ENCODE measurements at places on chromosomes 3 and 15.

DNA sequence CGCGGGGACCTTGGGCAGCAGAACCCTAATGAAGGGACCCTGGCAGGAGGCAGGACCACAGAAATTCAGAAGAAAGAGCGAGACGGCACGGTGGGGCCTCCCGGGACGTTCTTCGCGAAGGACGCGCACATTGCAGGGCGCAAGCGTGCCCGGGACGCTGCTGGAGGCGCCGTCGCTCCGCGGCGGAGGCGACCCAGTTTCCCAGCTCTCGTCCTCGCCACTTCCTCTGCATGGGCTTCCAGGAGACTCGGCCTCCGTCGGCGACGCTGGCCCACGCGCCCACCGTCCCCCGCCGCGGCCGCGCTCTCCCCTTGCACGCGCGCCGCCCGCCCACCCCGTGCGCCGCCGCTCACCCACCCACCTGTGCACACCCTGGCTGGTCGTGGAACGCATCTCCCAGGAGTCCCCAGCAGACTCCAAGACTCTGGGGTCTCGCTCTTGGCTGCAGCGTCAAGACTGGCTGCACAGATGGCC lies 31.8 kb upstream of the SMAD3 start:
- DNase-seq, result no peak

DNA sequence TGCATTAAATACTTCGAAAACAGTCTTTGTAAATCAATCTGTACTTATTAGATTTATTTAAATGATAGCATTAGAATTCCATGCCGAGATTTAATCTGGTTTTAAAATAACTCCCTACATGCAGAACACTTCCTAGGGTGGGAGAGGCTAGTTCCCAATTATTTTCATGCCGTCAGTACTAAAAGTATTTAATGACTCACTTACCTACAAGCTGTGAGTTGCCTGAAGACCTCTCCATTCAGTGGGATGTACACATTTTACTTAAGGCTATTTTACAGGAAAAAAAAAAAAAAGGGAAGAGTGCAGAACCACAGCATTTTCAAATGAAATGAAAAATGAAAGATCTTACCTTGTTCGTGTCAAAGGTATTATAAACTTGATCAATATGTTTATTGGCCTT lies 469 bp downstream of the GUCA1C start:
- DNase-seq, result no peak

GRCh38 chr3:50873376-50874157 lies 198.8 kb downstream of the DOCK3 start:
- DNase-seq, result no peak

GRCh38 chr15:22226034-22226790 lies 145.9 kb downstream of the OR4M2 start:
- DNase-seq, result no peak

- no peak for DNase-seq
These were observed 161.0 kb downstream of the PLD1 start for GRCh38 chr3:171649267-171649666.
